ENCODE measurements at places on chromosomes 11 and 22. TPM values are rescaled to one million over a fixed set of nuclear protein-coding genes. Genes with fewer than 3 reads are reported as not detected.
A peak's percentile ranks its signal among the peaks of the same experiment; 100 is the strongest.

- no peak for DNase-seq
Measured at GRCh38 chr11:72381584-72382090, 52.7 kb downstream of the CLPB start.

Gene OR5M3
- not detected for total RNA-seq

DNA sequence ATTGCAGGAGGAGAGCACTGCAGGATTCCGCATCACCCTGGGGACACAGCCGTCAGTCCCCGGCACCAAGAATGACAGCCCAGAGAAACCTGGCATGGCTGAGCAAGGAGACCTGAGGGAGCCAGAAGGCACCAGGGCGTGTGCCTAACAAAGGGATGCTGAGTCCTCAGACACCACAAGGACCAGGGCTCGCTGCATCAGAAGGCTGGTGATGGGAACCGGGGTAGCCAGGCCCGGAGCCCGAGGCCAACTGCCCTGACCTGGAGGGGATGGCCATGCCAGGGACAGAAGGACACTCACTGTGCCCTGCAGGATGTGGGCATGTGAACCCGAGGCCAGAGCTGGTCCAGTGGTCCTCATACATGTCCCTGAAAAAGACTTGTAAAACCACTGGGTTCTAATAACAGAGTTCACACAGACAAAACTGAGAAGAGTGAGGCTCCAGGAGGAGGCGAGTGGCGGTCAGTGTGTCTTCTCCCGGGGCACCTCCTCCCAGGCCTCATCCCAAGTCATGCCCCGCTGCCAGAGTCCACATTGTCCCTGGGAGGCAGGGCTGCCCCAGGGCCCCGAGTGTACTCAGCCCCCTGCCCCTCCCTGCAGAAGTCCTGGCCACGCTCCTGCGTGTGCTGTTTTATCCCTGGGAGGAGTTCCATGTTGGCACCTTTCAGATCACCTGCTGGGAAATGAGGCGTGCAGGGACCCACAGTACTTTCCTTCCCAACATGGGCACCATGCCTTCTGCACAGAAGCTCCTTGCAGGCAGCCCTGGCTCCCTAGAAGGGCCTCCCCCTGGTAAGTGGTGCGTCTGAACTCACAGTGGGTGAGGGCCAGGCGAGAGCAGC, 42.5 kb downstream of the TBX1 start:
- DNase-seq, result no peak

GRCh38 chr22:46538814-46539160, 1.4 kb upstream of the CELSR1 start:
- DNase-seq, result no peak

DNA sequence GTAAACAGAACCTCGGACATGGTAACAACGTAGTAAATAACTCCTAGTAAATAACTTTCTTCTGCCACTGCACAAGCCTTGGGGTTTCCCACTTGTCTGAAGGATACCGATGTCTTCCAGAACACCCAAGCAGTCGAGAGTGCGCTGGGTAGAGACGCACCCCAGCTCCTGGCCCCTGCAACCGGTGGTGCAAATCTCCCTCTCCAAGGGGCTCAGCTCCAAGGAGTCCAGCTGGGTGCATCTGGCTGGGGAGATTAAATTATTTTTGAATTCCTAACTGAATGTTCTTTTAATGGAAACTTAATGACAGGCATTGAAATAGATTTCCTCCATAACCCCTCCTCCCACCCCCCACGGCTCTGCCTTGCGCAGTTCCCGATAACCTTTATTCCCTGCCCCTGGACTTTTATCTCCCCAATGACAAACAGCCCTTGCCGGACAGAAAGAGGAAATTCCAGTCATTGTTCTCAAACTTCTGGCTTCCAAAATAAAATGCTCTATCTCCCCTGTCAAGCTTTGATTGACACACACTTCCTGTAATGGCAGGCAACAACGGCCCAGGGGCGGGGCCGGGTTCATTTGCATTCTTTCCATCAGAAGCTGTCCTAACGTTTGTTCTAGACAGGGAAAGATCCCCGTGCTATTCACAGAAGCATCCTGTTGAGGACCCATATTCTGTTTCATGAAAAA, 31.2 kb downstream of the KCNJ1 start:
- no peak for DNase-seq

DNA sequence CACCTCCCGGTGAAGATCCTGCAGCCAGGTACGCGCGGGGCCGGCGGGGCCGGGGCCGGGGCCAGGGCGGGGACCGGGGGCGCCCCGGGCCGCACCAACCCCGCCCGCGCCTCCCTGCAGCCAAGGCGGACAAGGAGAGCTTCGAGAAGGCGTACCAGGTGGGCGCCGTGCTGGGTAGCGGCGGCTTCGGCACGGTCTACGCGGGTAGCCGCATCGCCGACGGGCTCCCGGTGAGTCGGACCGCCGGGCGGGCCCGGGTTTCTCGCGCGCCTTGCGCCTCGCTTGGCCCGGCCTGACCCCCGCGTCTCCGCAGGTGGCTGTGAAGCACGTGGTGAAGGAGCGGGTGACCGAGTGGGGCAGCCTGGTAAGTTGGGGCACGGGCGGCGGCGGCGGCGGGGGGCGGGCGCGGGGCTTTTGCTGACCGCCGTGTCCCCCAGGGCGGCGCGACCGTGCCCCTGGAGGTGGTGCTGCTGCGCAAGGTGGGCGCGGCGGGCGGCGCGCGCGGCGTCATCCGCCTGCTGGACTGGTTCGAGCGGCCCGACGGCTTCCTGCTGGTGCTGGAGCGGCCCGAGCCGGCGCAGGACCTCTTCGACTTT, 531 bp downstream of the PIM3 start:
- peak; percentile 30 for DNase-seq

GRCh38 chr11:17877886-17878285, 135.0 kb downstream of the SERGEF start:
- DNase-seq, result no peak

GRCh38 chr11:61028135-61028729, 56.8 kb downstream of the CD6 start:
- peak; percentile 58 for DNase-seq

DNA sequence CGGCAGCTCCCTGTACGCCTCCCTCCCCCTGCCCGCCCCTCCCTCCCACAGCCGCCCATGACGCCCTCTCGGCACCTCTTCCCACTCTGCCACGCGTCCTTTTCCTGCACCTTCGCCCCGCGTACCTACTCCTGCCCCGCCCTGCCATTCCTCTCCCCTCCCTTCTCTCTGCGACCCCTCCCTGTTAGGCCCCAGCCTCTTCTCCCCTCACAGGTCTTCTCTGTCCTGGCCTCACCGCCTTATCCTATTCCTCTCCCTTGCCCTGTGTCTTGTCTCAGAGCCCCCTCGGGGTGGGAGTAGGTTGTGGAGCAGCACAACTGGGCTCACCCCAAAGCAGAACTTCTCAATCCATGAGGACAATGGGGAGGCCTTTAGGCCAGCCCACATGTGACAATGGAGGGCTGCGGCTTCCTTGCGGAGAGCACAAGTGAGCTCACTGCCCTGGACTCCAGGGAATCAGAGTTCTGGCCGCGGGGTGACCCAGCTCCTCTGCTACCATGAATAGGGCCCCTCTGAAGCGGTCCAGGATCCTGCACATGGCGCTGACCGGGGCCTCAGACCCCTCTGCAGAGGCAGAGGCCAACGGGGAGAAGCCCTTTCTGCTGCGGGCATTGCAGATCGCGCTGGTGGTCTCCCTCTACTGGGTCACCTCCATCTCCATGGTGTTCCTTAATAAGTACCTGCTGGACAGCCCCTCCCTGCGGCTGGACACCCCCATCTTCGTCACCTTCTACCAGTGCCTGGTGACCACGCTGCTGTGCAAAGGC, 539 bp downstream of the SLC35C1 start:
- peak; percentile 11 for DNase-seq

DNA sequence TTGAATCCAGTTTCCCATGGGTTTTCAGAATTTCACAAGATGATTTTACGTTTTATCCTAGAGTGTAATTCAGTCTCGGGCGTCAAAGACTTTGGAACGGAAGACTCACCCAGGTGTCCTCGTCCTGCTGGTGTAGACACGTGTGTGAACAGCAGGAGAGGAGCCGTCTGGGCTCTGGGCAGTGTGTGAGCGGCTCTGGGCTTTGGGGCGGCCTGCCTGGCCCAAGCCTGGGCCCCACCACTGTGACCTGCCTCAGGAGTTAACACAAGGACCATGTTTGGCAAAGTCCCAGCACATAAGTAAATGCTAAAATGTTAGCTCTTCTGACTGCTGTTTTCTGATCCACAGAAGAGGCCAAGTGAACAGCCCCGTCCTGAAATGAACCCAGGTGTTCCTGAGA, 1093.3 kb downstream of the BRD1 start:
- no peak for DNase-seq

DNA sequence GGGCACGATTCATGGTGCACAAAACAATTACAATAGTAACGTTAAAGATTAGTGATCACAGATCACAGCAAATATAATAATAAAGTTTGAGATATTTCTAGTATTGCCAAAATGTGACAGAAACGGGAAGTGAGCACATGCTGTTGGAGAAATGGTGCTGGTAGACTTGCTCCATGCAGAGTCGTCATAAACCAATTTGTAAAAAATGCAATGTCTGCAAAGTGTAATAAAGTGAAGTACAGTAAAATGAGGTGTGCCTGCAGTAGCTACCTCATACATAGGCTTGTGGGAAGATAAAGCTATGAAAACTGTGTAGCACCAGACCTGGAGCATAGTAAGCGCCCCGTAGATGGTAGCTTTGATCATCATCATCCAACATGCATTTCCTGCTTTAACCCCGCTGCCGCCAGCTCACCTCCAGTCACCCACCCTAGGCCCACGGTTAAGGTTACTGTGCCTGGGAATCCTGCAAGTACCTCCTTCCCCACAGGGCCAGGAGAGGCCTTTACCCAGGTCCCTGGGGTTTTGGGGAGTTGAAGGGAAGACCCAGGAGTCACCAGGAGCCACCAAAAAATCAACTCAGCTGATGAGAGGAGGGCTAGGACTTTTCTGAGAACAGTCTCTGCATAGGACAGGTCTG, 59.2 kb downstream of the MYO7A start:
- no peak for DNase-seq

- DNase-seq, result no peak
Measured at GRCh38 chr11:36186340-36187175, 102.7 kb downstream of the COMMD9 start.
